Cardiac muscle cell (in vitro differentiated cells and primary cell): ENCODE measurements at places on chromosomes 11 and 22. TPM values are rescaled to one million over a fixed set of nuclear protein-coding genes. Genes with fewer than 3 reads are reported as not detected.

Gene FOLR2
- polyA plus RNA-seq = not detected in 2 replicates

Gene C11orf65
- 1.4 and 3.7 TPM in 2 replicates for polyA plus RNA-seq

Gene ADAMTS8
- 3.8 and 4.0 TPM in 2 replicates for polyA plus RNA-seq

Gene PNPLA3
- 2.3 and 2.4 TPM in 2 replicates for polyA plus RNA-seq

Gene BLID
- 1.0 and 1.2 TPM in 2 replicates for polyA plus RNA-seq

Gene ADAMTS15
- polyA plus RNA-seq = 2.2 and 2.4 TPM in 2 replicates

Gene PAMR1
- polyA plus RNA-seq = 0.15 TPM in 1 of 2 replicates, not detected in the other

Gene PRRG4
- polyA plus RNA-seq = not detected in 2 replicates

Gene NAALAD2
- 8.3 and 14.6 TPM in 2 replicates for polyA plus RNA-seq

Gene SYNGR1
- polyA plus RNA-seq = 81.9 and 112 TPM in 2 replicates

Gene WNT7B
- not detected in 2 replicates for polyA plus RNA-seq

Gene TUB
- polyA plus RNA-seq = 6.7 and 16.1 TPM in 2 replicates

Gene PLAAT5
- 0.90 TPM in 1 of 2 replicates, not detected in the other for polyA plus RNA-seq

Gene C11orf52
- 7.6 and 8.5 TPM in 2 replicates for polyA plus RNA-seq
